Cerebellar cortex (tissue), 1 donor: ENCODE measurements at places on chromosomes 1 and 21.

GRCh38 chr21:39149882-39150281 lies 33.4 kb downstream of the PSMG1 start:
- no peak for DNase-seq

- no peak for DNase-seq
Observed at GRCh38 chr1:93578911-93579825, 102.5 kb downstream of the BCAR3 start.

- no peak for DNase-seq
Observed at GRCh38 chr1:66951513-66951912, 26.7 kb downstream of the MIER1 start.

- DNase-seq, result no peak
Observed at GRCh38 chr1:81706650-81707435, 93.9 kb upstream of the ADGRL2 start.

- no peak for DNase-seq
Observed at GRCh38 chr1:38926091-38926490, 15.5 kb downstream of the RHBDL2 start.

DNA sequence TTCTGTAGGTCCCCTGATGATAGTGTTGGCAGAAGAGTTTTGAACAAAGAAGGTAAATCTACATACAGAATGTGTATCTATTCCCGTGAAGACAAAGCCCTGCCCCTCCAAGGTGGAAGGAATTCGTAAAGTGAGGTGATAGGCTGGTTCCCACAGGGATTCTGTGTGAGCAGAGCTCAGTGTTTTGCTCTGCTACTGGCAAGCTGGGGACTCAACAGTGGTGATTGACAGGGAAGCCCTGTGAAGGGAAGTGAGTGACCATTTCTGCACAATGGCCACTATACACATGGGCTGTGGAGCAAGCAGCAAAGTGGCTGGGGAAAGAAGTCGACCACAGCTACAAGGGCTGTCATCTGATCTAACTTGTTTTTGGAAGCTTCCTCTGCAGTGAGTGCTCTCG lies 90.0 kb upstream of the LRRN2 start:
- no peak for DNase-seq

DNA sequence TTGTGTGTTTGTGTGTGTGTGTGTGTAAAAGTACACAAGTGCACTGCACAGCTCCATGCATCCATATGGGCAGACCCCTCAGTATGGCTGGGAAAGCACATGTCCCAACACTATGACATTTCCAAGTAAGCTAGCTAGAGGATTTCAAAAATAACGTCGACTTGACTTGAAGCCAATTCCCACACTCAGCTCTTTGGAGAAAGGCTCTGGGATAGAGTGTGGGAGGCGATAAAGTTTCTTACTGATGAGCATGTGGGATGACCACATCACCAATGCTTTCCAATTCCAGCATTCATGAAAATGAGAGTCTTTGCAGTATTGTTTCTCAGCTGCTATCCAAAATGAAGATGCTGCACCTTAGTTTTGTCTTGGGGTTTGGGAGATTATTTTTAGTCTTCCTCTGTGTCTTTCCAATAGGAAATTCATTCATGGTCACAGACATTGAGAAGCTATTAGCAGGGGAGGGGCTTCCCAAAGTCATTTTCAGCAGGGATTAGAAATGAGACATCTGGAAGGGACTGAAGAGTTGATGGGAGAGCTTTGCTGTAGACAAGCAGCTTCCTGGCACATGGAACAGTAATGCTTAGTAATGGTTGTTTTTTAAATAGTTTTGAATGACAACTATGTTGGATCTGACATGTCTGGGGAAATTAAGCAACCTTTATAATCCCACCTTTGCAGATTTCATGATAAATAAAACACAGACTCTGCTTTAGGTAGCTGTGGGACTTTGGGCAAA lies 143.5 kb downstream of the ASTN1 start:
- no peak for DNase-seq

- DNase-seq, result no peak
Observed at GRCh38 chr1:180860535-180860934, 52.2 kb upstream of the KIAA1614 start.
